ENCODE measurements at places on chromosomes 6 and 20.
A peak's percentile ranks its signal among the peaks of the same experiment; 100 is the strongest.

DNA sequence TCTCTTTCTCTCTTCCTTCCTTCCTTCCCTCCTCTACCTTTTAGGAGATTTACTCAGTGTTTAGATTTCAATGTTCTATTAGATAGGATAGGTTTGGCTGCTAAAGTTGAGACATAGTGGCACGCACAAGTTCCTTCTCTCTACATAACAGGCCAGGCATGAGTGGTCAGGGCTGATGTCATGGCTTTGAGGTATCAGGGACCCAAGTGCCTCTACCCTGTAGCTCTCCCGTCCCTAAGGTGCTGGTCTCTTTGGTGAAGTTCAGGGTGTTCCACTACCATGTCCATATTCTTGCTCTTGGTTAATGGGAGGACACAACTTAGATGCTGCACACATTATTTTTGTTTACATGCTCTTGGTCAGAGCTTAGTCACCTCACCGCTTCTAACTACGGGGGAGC, 245.3 kb downstream of the QKI start:
- DNase-seq, result no peak

- no peak for DNase-seq
Observed at GRCh38 chr6:167892835-167893815, 66.4 kb downstream of the AFDN start.

DNA sequence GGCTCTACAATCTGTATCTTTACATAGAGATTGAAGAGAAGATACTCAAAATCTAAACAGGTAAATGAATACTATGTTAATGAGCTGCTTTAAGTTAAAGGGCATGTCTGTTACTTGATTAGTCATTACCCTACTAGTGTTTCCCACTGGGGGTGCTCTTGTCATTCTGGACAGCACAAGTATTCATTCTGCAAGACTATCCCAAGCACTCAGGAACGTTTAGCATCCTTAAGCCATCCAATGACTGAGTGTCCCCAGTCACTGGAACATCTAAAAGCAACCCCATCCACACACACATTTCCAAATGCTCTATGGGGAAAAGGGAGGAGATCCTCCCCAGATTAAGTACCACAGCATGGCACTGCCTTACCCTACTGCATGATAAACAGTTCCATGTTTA, 25.7 kb downstream of the EZR start:
- DNase-seq, result no peak

DNA sequence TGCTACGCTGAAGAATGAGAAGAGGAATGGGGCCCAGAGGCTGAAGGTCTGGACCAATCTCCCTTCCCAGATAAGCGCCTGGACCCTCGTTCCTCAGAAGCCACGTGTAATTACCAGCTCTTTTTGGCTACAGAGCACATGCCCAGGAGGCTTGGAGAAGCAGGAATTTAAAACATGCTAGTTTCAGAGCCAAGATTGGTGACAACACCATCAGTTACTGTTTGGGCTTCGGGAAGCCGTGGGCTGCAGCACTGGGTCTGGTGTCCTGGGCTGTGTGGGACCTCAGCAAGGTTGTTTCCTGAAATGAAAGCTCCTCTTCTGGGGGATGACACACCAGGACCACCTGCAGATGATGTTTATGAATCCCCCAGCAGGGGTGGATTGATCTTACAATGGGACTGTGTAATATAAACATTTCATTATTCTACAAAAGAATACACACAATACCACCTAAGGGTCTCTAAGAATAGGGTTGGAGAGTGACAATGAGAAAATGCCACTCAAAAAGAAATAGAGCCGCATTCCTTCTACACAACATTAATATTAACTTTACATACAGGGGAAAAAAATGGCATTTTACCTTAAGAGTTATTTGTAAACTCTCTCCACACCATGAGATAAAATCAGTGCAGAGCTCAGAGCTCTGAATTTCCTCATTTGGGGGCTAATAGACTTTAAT, 207.8 kb upstream of the FOXQ1 start:
- DNase-seq, result no peak

GRCh38 chr6:84777888-84778287, 13.5 kb upstream of the TBX18 start:
- no peak for DNase-seq

DNA sequence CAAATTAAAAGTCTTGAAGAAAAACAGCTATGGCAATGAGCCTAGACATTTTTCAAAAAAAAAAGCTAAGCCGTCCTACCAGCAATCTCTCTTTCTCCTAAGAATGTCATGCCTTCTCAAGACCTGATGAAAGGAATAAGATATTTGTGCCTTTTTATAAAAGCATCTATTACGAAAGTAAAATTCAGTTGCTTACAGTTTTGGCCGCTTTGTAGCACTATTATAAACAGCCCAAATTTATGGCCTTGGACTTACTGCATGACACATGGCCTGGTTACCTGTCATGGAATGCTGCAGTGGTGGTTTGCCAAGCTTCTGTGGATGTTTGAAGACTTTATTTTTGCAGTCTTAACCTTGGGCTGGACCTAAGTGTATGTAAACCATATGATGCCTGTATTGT, 22.2 kb upstream of the VAPB start:
- DNase-seq, result no peak

DNA sequence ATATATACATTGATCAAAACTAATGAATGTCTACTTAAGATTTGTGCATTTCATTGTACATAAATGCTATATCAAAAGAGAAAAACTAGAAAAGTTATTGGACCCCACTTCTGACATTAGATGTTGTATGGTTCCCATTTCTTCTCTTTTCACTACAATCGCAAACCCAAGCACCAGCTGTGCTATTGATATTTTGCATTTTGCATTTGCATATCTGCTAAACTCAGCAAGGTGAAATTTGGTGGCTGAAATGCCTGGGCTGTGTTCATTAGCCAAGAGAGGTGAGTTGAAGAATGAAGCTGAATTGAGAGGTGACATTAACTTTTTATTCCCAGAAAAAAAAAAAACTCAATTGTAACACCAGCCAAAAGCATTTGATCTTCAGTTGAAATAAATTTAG, 232.1 kb upstream of the TENT5A start:
- no peak for DNase-seq

GRCh38 chr6:27517928-27518787, 45.3 kb upstream of the ZNF184 start:
- no peak for DNase-seq

DNA sequence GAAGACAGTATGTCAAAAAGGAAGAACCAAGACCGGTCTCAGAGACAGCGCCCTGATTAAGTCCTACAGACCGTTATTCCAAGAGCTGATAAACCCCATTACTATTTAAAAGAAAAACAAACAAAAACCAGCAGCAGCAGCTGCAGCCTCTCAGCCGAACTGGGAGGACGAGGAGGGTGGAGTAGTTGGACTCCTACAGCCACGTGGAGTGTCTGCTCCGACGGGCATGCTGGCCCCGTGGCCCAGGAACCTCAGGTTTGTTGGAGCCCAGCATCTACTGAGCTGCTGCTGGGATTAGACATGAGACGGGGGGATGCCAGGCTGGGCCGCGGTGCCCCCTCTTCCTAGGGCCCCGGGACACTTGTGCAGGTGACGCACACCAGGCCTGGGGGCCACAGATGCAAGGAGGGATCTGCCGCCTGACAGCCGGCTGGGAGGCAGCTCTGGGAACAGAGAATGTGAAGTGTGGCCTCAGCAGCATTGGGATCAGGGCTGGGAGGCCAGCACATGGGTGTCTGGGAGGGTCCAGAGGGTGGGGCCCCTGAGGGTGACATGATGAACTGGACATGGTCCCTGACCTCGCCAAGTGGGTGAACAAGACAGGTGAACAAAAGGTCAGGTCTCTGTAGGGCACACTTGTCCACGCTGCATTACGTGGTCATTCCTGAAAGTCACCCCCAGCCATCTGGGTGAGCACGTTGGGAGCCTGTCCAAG, 2.9 kb upstream of the ZBTB46 start:
- no peak for DNase-seq

DNA sequence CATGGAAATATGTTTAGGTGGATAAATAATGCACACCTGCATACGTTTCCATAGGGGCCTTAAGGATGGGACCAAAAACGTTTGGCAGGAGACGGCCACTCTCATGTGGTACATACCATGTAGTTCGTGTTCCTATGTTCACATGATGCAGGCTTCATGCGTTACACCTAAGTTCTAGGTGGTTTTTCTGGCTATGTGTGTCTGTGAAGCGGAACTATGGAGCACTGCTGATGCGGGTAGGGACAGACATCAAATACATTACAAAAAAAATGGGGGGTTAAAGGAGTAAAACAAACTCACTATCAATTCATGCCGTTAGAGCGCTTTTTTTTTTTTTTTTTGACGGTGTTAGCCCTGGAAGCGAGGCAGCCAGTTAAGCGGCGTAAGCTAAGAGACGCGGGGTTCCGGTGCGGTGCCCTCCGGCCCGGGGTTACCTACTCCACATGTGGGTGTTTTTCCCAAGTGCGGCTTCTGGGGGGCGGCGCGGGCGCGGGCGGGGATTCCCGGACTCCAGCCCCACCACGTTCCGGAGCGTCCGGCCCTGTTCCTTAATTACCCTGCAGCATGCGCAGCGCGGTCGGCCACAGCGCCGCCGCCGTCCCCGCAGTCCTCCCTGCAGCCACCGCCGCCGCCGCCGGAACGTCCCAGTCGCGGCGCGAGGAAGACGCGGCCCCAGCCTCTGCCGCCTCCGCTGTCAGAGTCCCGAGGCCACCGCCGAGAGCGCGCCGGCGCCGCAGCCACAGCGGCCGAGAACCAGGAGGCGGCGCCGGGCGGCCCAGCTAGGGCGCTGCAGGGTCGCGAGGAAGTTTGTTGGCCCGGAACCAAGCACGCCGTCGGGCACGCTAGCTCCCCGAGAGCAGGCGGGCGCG, 648 bp downstream of the COL19A1 start:
- peak; percentile 3 for DNase-seq

- DNase-seq, result no peak
Observed at GRCh38 chr6:63635215-63635587, 401 bp upstream of the PHF3 start.

- no peak for DNase-seq
Observed at GRCh38 chr6:112877134-112878100, 530.3 kb downstream of the RFPL4B start.

DNA sequence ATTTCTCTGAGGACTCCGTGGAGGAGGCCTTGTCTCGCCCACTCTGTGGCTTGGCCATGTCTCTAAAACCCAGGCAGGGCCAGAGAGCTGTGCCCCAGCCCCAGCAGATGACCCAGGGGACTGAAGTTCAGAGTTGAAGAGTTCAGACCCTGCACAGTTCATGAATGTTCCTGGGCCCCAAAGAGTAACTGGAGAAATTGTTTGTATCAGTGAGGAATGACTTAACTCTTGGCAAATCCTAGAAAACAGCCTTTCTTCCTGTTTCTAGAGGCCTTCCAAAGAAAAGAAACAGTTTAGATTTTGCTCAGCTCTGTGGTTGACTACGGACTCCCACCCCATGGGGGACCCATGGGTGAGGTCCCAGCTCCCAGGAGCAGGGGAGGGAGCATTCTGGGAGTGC, 62.1 kb upstream of the EYA2 start:
- DNase-seq, result no peak

- DNase-seq, result no peak
Observed at GRCh38 chr6:149254253-149254652, 63.3 kb upstream of the TAB2 start.

DNA sequence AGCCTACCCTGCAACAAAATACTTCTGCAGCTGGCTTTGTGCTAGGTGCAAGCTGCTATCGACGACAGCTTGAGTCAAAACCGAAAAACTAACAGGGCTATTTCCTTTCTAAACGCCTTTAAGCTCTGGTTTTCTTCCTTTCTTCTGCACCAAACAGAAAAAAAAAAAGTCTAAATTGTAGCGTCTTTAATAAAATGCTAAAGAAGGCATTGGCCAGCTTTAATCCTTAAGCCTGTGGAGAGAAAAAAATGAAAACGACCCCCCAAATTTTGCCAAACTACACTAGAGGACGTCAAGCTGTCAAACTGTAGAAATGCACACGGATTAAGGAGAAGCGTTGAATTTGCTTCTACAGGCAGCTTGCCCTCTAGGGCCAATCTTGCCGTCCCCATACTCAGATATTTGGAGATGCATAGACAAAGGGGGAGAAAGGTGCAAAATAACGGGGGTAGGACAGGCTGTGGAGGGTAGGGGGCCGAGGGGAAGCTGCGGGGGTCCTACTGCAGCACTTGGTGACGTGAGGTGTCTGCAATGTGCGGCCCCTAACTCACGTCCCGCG, 1.4 kb upstream of the NRN1 start:
- no peak for DNase-seq

DNA sequence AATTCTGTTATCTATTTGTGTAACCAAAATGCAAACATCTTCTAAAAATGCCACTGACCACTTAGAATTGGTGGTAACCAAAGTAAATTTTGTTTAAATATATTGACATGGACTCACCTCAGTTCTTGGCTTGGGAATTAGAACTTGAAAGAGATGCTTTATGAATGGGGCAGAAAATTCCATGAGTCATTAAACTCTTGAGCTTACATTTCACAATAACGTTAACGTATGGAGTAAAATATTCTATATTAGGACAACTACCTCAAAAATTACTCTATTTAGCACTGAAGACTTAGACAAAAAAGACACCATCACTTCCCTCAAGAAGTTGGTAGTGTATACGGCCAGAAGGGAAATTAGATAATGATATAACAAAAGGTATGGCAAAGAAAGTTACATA, 752.2 kb upstream of the MARCKS start:
- no peak for DNase-seq

- DNase-seq, result no peak
Observed at GRCh38 chr6:12297363-12298016, 7.3 kb downstream of the EDN1 start.

DNA sequence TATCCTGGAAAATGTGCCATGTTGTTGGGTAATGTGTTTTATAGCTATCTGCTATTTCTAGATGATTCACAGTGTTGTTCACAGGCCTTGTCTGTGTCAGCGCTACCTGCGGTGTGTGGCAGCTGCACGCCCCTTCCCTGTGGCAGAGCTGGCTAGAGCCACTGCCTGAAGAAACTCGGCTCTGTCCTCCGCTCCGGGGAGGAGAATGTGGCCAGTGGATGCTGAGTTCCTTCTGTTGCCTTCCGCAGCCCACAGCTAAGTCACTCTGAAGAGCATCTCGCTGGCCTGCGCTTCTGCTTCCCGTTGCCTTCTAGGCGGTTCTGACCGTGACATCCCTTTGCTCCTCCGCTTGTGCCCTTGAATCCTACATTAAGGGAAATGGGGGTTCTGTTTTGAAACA, 135.1 kb downstream of the PLG start:
- DNase-seq, result no peak

- no peak for DNase-seq
Observed at GRCh38 chr20:63573647-63574131, 350 bp downstream of the HELZ2 start.

DNA sequence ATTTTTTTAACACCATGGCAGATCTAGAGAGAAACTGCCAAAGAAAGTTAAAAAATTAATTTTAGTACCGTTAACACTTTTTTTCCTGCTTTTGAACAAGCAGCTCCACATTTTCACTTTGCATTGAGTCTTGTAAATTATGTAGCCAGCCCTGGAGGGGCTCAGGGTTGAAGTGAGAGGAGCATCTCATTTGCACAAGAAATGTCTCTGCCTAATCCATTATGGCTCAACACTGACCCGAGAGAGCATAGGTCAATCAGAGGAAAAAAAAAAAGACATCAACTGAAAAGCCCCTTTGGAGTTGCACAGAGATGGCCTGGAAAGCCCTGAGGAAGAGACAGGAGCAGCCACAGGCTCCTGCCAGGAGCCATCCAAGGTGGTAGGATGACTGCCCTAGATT, 4.3 kb upstream of the SLPI start:
- no peak for DNase-seq
